ENCODE measurements at places on chromosomes 1 and 21.

GRCh38 chr1:90763506-90763905, 46.4 kb upstream of the BARHL2 start:
- no peak for DNase-seq

DNA sequence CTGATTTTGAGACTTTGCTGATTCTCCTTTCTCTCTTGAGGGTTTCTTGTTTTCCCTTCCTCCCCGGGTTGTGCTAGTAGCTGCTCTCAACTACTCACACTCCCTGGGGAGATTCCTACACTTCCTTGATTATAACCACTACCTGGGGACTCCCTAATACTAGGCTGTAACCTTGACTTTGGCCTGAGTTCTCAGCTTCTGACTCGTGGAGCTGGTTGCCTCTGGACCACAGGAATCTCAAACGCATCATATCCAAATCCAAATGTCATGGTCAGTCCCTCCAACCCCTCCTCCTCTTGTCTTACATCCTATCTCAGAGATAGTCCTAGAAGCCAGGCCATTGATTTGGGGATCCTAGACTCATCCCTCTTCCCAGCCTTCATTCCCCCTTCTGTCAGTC, 12.0 kb downstream of the MOV10 start:
- no peak for DNase-seq

- no peak for DNase-seq
These were observed 22.7 kb downstream of the PAX7 start for GRCh38 chr1:18653367-18653766.

GRCh38 chr1:173475564-173476196, 1.5 kb upstream of the PRDX6 start:
- peak; percentile 9 for DNase-seq

GRCh38 chr1:73674945-73675561, 522.9 kb downstream of the LRRIQ3 start:
- no peak for DNase-seq

DNA sequence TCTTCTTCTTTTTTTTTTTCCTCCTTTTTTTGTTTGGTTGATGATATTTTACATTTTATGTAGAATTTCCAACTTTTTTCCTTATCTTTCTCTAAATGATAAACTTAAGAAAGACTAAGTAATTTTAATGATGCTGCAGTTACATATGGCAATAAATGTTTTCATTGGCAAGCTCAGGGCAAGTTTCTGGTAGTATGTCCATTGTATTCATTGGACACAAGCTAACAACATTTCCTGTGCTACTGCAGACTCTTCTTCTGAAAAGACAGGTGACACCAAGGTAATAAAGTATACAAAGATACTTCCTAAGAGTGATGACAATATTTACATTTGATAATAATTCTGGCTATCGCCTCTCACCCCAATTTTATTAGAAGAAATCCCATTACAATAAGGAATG, 219.2 kb upstream of the NFIA start:
- DNase-seq = no peak

GRCh38 chr1:177586429-177586828, 383.4 kb downstream of the SEC16B start:
- DNase-seq = no peak

DNA sequence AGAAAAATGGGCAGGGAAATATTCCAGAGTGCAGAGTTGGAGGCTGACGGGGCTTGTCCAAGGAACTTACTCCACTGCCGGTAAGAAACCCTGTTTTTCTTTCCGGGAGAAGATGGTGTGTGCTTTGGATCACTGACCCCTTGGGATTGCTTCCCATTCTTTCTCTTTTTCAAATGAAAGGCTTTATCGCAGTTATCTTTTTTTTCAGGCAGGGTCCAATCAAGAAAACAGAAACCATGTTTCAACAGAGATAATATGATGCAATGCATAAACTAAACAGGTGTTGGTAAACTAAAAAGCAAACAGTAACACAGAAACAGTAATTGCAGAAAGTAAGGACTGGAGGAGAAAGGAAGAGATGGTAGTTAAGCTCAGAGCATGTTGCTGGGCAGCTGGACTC, 145.1 kb downstream of the LYPLAL1 start:
- no peak for DNase-seq
